ENCODE measurements at places on chromosomes 13 and 19.

GRCh38 chr19:50829801-50830200 is 3.6 kb downstream of the KLK15 start:
- no peak for DNase-seq

DNA sequence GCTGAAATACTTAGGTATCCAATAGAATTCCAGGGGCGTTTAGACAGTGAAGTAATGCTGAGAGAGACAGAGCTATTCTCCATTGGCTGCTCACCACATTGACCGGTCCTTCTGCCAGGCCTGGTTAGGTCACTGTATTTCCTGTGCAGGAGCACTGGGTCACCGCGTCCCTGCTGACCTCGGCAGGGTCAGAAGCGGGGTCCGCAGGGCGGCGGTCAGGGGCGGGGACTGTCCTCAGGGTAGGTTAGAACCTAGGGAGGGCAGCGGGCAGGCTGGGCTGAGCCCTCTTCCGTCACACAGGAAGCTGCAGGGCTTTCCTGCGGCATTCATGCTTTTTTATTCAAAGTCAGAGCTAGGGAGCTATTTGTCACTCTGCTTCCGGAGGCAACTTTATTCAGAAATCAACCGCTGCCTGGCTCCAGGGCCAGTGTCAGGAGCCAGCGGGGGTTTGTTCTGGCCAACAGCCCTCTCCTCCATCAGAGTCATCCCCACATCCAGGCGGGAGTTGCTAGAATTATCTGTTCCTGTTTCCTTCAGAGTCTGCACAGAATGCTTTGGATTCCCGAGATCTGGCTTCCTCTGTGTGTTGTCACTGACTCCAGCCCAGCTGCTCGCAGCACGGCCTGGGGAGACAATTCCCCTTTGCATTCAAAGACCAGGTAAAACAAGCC is 81.2 kb upstream of the WASF3 start:
- DNase-seq, result no peak

DNA sequence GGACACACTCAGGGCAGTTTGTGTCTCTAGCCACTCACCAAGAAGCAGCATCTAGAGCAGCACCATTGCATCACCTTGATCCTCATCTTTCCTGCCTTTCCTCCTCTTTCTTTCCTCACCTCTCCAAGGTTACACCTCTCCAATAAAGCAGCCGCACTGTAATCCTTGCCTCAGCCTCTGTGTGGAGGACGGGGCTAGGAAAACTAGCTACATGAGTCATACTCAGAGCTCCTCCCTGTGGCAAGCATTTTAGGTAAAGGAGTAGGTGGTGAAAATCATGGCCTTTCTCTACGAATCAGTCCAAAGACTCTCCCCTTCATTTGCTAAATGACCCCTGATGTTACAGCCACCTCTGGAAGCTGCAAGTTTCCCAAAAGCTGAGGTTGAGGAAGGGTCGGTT is 108.9 kb downstream of the DNAJC15 start:
- no peak for DNase-seq

GRCh38 chr13:92941167-92941566 is 285.4 kb upstream of the GPC6 start:
- no peak for DNase-seq

DNA sequence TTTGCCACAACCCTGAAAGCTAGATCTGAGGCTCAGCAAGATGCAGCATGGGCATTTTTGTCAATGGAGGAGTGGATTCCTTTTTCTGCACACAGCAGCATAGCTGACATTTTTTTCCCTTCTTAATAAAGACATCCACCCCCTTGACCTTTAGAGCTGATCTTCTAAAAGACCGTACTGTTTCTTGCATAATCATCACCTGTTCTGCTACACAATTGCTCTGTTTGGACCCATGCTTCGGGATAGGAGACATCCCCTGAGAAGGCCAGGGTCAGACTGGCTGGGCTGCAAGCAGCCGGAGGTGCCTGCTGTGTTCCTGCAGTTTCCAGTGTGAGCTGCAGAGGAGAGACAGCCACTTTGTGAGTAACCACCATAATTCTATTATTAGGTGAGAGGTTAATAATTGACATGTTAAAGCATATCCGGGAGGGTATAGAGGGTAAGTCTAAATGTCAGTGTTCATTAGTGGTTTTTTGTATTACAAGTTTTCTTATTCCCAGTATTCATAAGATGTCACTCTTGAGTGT is 108.5 kb upstream of the C1QTNF9B start:
- DNase-seq, result no peak

DNA sequence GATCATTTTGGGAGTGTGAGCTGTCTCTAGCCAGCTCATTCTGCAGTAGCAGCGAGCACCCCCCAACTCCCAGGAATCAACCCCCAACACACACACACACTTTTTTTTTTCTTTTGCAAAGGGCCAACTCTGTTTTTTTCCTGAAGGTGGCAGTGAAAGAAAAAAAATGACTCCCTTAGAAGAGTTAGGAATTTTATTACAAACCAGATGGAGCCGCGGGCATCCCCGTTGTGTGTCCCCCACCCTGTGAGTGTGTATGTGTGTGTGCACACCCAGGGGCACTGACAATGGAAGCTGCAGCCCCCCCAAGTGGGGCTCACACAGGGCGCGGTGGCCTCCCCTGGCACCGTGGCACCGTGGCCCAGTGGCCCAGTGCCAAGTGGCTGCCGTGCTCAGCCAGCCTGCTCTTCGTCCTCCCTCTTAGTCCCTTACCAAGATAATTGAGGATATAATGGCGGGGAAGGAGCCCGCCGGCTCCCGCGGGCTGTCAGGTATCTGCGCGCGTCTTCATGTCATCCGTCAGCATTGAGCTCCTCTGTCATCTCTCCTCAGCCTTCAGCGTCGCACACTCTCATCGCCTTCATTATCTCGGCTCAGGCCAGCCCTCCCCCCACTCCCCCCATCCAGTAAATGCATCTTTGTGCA is 314.1 kb downstream of the ZNF536 start:
- no peak for DNase-seq

- DNase-seq, result no peak
Measured at GRCh38 chr19:3578390-3578789, 5.6 kb downstream of the HMG20B start.

All from MM.1S (cell line).